ENCODE measurements at places on chromosomes 3 and 15.

DNA sequence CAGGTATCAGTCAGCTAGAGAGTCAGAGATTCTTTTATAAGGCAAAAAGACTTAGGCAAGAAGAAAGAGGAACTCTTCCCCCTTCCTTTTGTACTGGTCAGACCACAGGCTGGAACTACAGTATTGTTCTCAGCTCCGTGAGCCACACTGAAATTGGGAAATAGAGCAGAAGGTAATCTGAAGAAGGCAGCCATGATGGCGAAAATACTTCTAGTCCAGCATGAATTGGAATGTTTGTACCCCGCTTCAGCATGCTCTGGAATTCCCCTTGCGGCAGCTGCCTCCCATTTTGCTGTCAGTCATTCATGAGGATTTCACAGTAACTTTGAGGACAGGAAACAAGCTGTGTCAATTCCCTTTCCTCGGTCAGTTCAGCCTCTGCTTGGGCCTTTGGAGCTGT, 96.2 kb downstream of the CORO2B start:
- no peak for DNase-seq

DNA sequence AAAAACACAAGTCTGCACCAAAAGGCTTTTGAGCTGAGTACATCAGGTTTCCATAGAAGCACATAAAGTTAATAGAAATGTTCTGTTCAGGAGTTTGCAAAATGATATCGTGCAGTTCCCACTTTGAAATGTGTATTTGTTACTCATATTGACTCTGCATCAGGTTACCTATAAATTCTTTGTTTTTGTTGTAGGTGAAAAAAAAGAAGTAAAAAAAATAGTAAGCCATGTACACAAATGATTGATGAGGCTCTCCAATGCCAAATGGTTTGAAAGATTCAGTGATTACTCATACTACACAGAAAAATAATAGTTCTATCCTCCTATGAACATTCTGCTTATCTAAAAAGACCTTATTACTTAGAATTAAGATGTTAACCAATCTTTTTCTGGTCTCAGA, 287.3 kb upstream of the MME start:
- DNase-seq, result no peak

- DNase-seq, result no peak
Observed at GRCh38 chr15:31387092-31387478, 60.5 kb downstream of the KLF13 start.

DNA sequence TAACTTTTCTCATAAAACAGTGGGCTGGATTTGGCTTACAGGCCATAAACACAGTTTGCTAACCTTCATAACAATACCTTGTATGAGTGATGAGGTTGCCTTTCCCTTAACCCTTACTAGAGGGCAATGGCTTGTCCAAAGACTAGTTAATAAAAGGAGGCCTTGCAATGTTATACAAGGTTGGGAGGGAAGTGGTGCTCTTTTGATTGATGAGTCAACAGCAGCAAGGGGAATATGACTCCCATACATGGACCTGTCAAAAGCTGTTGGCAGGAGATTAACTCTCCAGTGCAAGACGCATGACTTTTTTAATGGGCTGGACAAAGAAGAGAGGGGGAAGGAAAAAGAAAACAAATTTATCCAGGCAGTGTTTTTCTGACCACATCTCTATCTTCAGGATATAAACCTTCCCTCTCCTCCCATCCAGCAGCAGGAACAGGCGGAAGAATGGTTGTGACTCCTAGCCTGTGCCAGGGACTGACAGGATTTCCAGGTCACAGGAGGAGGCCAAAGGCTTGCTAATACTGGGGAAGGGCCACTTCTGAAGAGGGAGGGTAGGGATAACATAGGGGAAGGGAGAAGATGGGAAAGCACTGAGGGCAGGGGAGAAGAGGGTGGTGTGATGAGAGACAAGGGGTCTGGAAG, 35.2 kb upstream of the ARL14 start:
- no peak for DNase-seq

DNA sequence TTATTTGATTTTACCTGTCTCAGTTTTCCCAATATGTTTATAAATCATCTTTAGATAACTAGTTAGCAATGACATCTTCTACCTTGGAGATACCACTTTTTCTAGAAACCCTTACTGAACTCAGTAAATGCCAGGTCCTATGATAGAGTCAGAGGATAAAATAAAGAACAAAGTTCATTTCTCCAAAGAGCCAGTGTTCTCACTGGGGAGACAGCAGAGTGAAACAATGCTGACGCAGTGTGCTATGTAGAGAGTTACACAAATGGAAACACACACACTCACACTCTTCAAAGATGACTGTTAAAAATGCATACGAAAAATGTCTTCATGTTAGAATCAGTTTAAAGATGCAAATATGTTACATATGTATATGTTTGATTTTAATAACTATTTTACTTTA, 111.3 kb downstream of the PIK3R4 start:
- no peak for DNase-seq

DNA sequence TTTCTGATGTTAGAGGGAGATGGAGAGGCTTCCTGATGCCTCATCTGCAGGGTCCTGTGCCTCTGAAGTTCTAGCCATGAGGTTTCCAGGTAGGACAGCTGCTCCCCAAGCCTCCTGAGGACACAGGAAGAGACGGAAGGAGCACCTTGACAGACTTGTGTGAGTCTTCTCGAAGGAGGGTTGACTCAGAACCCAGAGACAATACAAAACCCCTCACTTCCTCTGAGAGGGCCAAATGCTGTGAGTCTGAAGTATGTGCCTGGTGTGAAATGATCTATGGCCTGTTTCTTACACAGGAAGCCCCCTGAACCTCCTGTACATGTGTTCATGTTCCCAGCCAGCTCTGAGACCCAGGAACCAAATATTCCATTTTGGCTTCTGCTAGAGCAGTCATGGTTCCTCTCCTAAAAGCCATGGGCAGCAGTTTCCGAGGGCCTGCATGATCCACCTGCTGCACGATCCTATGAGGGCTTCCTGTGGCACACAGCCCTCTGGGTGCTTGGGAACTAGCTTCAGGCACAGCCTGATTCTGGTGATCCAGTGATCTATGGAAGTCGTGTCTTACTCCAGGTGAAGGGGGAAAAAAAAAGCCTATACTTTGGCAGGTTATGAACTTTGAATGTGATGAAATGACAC, 62.2 kb downstream of the AAGAB start:
- DNase-seq, result no peak

DNA sequence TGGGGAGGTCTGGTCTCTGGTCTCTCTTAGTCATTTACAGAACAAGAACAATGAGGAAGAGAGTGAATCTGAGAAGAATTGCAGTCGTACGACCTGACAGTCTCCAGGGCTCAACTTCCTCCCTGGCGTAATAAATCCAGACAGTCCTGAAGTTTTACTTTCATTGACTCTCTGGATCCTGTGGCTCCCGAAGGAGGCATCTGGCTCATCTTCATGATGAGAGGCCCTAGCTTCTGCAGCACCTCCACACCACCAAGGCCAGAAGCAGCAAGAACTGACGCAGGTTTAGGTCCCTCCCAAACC, 11.8 kb upstream of the CYFIP1 start:
- DNase-seq, result no peak

GRCh38 chr3:131705558-131706051, 202.8 kb upstream of the MRPL3 start:
- no peak for DNase-seq

DNA sequence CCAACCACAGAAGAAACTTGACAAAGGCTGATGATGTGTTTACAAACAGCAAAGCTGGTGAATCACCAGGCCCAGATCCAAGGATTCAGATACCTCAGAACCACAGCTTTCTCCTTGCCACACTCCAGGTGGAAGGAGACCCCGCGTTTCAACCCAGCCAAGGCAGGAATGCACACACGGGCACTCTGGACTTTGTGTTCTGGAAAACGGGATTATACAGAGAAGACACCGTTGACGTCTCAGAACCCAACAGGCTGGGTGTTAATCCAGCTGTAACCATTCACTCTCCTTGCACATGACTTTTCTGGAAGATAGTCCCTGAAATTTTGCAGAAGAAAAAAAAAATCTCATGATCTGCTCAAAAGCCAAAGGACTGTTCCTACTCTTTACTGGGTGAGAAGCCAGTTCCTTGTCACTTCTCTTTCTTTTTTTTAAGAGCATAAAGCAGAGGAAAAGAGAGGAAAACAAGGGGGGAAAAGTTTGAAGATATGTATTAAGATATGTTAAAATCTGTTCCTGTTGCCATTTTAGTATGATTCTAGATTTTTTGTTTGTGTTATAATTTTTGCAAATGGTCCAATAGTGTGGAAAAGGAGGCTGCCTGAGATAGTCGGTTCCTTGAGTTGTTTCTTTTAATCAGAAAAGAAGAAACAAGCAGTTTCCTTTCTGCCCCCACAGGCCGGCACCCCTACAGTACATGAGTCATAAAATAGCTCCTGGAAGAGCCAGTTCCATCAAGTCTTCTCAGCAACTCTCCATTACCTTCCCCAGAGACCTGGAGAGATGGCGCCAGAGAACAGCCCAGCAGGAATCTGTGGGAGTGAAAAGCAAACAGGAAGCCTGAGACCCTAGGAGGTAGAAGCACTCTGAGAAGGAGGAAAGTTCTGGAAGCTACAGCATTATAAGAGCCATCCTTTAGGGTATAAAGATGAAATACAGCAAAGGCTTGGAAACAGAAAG, 73.1 kb downstream of the RORA start:
- DNase-seq, result no peak
